GM12878 (cell line): ENCODE measurements at places on chromosomes 3 and 15. TPM values are rescaled to one million over a fixed set of nuclear protein-coding genes. Genes with fewer than 3 reads are reported as not detected.

DNA sequence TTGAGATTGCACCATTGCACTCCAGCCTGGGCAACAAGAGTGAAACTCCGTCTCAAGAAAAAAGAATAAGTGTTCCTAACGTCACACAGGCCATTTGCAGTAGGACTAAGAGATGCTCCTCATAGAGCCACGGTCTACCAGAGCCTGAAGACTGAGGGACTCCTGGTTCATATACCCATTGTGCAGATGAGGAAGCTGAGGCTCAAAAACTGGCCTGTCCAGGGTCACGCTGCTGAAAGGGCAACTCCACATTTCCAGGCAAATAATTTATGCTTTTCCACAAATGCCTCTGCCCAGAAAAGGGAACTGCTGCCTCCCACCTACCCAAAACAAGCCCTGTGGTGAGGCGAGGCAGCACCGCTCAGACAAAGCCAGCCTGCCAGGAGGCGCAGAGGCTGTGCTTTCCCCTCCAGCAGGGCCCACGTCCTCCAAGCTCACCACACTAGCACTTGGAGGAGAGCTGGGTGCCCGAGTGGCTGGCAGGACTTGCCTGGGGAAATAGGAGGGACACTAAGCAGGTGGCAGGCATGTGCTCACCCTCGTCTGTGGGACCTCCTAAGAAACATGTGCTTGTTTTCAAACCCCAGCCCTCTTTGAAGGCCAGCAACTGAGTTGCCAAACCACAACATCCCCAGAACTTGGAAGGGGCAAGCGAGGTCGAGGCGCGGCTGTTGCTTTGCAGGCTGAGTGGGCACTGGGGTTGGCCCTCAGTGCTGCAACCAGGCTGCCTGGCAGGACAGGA is 195.6 kb downstream of the XXYLT1 start:
- H3K36me3 ChIP-seq = no peaks in the 10 kb centered on the region
- no peak overlapping the region for H3K27ac ChIP-seq
- H3K27me3 ChIP-seq = no peaks in the 10 kb centered on the region
- H3K4me3 ChIP-seq = no peak overlapping the region

GRCh38 chr3:114327665-114328064 is 33.8 kb downstream of the TIGIT start:
- DNase-seq = no peak
- H3K4me3 ChIP-seq = no peak overlapping the region
- no peaks in the 10 kb centered on the region for H3K36me3 ChIP-seq
- no peaks in the 10 kb centered on the region for H3K27me3 ChIP-seq

GRCh38 chr3:21620511-21621155 is 130.4 kb downstream of the ZNF385D start:
- H3K4me1 ChIP-seq = no peaks in the 10 kb centered on the region
- no peak overlapping the region for H3K4me3 ChIP-seq
- H3K36me3 ChIP-seq = no peaks in the 10 kb centered on the region
- no peak for DNase-seq
- H3K27ac ChIP-seq = no peak overlapping the region

- peaks cover 4% of the 10 kb centered on the region for H3K4me1 ChIP-seq
- no peaks in the 10 kb centered on the region for H3K27me3 ChIP-seq
- H3K36me3 ChIP-seq = no peaks in the 10 kb centered on the region
- no peak for DNase-seq
- H3K4me3 ChIP-seq = no peak overlapping the region
Measured at GRCh38 chr3:105878061-105878460, 9.2 kb upstream of the CBLB start.

DNA sequence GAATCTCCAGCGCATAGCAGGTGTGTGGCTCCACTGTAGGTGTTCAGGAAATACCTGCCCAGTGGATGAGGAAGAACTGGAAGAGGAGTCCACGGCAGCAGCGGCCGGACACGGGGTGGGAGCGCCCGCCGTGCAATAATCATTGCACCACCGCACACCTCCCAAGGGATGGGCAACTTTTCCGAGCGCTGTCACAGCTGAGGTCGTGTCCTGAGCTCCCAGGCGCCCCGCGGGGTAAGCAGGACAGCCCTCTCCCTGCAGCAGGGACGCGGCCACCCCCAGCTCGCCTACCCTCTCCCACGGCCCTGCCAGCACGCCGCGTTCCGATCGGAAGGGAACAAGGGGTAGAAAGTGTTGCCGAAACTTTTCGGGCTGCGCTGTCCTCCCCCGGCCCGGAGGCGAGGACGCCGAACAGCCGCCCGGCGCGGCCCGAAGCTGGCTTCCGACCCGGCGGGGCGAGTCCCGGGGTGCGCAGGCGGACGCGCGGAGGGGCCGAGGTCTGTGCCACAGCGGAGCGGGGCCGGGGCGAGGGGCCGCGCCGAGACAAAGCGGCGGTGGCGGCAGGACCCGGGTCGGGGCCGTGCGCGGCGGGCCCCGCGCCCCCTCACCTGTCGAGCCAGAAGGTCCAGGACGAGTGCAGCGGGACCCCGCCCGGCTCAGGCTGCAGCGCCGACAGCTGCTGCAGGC is 475 bp downstream of the EIF4E3 start:
- peak overlapping the region; percentile 60; the same call in 1 of the 2 replicates for H3K4me3 ChIP-seq
- H3K27ac ChIP-seq = no peak overlapping the region
- peaks cover 10% of the 10 kb centered on the region for H3K4me1 ChIP-seq
- no peaks in the 10 kb centered on the region for H3K36me3 ChIP-seq

The GRAMD1C gene
- 5.5 TPM in 2 replicates for total RNA-seq

The DCLK3 gene
- not detected in 2 replicates for total RNA-seq

The CILP gene
- total RNA-seq = 0.05 TPM in 1 of 2 replicates, not detected in the other
